ENCODE measurements at places on chromosomes 1 and 21. TPM values are rescaled to one million over a fixed set of nuclear protein-coding genes. Genes with fewer than 3 reads are reported as not detected.

GRCh38 chr1:61132176-61132638, 49.8 kb downstream of the NFIA start:
- no peak for DNase-seq

- no peak for DNase-seq
Measured at GRCh38 chr1:227897704-227898438, 49.9 kb downstream of the WNT9A start.

DNA sequence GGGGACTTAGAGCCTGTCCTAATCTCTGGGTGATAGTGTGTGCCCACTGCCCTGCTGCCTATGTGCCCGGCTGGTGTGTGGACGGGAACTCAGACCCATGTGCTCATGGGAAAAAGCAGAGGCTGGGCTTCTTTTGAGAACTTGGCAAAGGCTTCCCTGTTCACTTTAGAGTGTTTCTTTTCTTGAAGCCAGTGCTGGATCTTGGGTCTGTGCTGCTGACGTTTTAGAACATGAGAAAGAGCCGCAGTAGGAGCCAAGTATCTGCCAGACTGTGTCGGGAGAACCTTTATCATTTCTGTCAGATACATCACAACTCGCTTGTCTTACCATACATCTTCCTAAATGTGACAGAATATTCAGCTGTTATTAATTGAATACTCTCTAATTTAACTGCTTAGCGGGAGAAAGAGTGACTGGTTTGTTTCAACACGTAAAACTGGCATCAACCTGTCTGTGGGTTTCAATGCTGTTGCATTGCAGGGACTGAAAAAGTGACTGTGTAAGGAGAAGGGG, 195.2 kb downstream of the PBX1 start:
- DNase-seq: no peak

DNA sequence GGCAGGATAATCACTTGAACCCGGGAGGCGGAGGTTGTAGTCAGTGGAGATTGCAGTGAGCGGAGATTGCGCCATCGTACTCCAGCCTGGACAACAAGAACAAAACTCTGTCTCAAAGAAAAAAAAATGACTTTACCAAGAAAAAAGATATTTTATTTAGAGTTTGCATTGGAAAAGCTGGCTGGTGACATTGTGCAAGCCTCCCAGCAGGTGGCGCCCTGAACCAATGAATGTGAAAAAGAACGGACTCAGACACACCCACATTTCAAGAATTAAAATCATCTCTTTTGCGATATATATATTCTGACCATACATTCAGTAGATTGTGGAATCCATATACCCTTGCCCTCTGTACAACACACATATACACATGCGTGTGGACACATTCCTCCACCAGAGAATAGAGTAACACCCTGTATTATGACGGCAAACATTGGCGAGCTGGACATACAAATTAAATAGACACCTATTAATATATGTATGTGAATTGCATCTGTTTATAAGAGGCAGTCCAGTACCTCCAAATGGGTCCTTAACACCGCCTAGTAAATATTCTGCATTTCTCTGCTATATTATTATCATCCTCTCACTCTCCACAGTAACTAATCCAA, 39.0 kb upstream of the CADM3 start:
- DNase-seq: peak; percentile 55

DNA sequence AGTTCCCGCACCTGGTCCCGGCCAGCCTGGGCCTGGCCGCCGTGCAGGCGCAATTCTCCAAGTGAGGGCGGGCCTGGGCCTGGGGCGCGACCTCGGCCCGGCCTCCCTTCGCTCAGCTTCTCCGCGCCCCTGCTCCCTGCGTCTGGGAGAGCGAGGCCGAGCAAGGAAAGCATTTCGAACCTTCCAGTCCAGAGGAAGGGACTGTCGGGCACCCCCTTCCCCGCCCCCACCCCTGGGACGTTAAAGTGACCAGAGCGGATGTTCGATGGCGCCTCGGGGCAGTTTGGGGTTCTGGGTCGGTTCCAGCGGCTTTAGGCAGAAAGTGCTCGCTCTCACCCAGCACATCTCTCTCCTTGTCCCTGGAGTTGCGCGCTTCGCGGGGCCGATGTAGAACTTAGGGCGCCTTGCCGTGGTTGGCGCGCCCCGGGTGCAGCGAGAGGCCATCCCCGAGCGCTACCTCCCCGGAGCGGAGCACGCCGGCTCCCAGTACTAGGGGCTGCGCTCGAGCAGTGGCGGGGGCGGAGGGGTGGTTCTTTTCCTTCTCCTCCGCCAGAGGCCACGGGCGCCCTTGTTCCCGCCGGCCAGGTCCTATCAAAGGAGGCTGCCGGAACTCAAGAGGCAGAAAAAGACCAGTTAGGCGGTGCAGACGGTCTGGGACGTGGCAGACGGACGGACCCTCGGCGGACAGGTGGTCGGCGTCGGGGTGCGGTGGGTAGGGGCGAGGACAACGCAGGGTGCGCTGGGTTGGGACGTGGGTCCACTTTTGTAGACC, 1.2 kb downstream of the OLIG1 start:
- DNase-seq: no peak

GRCh38 chr1:244730934-244731434, 78.1 kb downstream of the DESI2 start:
- no peak for DNase-seq

- DNase-seq: no peak
Measured at GRCh38 chr1:109412551-109412950, 13.7 kb downstream of the PSMA5 start.

- DNase-seq: peak; percentile 63
Measured at GRCh38 chr1:227315629-227316346, 2.5 kb downstream of the CDC42BPA start.

DNA sequence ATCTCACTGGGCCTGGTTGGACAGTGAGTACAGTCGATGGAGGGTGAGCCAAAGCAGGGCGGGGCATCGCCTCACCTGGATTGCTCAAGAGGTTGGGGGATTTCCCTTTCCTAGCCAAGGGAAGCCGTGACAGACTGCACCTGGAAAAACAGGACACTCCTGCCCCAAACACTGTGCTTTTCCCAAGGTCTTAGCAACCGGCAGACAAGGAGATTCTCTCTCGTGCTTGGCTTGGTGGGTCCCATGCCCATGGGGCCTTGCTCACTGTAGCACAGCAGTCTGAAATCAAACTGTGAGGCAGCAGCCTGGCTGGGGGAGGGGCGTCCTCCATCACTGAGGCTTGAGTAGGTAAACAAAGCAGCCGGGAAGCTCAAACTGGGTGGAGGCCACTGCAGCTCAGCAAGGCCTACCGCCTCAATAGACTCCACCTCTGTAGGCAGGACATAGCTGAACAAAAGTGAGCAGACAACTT, 11.3 kb downstream of the C1orf105 start:
- no peak for DNase-seq

Gene CELA2A
- total RNA-seq: not detected

Gene IFNLR1
- not detected for total RNA-seq

Gene CLEC20A
- total RNA-seq: not detected

Gene RGS16
- total RNA-seq: not detected

Gene LMOD1
- 0.13 TPM for total RNA-seq

Measured in LHCN-M2 (cell line).